ENCODE measurements at places on chromosomes 12 and 14.

DNA sequence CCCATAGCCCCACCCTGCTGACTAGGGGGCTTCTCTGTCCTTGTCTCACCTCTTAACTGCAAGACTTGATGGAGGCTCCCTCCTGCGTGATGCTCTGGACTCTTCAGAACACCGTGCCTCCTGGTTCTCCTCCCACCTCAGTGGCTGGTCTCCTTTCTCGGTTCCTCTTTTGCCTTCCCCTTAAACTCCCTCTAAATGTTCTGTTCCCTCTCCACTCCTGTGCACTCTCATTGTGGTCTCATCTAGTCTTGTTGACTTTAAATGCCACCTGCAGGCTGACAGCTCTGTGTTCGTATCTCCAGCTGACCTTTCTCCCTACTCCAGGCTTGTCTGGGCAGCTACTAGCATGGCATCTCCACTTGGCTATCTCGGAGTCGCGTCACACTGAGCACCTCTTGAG, 28.3 kb downstream of the DYNC1H1 start:
- no peak for DNase-seq

DNA sequence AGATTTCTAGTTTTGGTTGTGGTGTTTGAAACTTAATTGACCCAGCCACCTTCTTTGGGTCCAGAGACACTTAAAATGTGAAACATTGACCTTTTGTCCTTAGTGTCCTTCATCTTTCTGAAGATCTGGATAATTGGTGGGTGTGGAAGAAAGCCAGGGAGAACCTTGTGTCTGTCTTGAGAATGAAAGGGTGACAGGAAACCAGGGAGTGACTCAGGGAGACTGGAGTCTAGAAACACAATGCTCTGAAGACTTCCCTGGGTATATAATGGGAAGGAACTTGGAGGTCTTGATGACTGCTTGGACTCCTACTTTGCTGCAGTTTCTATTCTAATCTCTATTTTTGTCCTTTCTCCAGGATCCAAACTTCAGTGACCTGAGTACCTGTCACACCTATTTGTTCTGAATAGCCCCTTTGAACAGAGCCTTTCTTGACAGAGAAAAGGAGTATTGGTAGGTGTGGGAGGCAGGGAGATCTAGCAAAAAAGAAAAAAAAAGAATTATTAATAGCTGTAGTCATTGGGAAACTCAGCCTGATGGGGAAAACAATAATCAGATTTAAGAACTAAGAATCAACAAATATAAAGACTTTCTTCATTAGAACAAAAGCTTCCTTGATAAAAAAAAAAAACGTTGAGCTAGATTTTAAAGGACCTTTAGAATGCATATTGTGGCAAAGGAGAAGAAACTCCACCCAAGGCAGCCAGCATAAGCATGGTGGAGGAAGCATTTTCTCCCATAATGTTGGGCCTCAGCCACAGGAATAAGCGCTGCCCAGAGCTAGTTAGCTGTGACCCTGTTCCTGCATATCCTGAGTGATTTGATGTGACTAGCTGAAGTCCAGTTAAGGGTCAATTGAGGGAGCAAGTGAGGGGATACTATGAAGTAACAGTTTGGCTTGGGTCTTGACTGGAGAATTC, 77.9 kb upstream of the HOXC13 start:
- no peak for DNase-seq

- no peak for DNase-seq
Observed at GRCh38 chr14:71139294-71139946, 232.2 kb downstream of the PCNX1 start.

- DNase-seq = no peak
Observed at GRCh38 chr12:15693228-15693911, 95.8 kb downstream of the EPS8 start.

- no peak for DNase-seq
Observed at GRCh38 chr14:90556012-90556477, 159.2 kb downstream of the CALM1 start.

GRCh38 chr12:76919383-76920171, 40.8 kb upstream of the CSRP2 start:
- peak; percentile 31 for DNase-seq

DNA sequence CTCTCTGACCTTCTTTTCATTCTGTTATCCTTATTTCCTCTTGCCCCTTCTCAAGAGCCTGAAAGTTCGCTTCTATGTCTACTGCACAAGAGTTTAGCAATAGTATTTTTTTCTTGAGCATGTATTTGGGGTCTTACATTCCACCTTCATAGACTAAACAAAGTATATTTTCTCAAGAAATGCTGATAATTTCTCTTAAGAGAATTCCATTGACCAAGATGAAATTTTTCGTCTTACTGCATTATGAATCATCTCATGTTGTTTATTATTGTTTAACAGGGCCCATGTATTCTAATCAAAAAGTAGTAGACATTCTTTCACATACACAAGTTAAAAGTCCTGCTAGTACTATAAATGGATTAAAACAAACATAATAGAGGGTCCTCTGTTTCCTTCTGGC, 219.3 kb downstream of the C12orf50 start:
- DNase-seq = no peak

DNA sequence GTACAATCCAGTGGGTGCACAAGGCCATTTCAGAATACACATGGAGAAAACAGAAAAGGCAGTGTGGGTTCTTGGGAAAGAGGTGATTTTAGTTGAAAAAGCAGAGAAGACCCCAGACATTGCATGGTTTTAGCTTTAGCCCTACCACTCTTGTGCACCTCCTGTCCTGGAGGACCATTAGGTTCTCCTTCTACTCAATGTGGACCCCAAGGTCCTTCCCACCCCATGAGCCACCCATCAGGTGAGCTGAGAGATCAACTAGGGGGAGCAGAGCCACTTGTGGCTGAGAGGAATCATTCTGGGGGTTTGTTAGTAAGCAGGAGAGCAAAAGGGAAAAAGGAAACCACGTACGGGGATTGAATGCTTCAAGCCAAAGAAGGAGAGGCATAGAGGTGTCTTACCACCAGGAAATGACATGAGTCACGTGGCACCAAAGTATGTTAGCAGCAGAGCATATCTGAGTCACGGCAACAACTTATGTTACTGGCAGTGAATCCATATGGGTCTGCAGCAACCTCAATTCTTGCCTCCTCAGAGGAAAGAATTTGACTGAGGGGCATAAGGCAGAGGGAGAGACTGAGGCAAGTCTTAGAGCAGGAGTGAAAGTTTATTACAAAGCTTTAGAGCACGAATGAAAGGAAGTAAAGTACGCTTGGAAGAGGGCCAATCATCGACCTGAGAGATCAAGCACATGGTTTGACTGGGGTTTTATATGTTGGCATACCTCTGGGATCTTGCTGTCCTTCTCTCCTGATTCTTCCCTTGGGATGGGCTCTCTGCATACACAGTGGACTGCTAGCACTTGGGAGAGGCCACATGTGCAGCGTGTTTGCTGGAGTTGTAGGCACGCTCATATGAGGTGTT, 73.9 kb downstream of the HSD17B6 start:
- no peak for DNase-seq

DNA sequence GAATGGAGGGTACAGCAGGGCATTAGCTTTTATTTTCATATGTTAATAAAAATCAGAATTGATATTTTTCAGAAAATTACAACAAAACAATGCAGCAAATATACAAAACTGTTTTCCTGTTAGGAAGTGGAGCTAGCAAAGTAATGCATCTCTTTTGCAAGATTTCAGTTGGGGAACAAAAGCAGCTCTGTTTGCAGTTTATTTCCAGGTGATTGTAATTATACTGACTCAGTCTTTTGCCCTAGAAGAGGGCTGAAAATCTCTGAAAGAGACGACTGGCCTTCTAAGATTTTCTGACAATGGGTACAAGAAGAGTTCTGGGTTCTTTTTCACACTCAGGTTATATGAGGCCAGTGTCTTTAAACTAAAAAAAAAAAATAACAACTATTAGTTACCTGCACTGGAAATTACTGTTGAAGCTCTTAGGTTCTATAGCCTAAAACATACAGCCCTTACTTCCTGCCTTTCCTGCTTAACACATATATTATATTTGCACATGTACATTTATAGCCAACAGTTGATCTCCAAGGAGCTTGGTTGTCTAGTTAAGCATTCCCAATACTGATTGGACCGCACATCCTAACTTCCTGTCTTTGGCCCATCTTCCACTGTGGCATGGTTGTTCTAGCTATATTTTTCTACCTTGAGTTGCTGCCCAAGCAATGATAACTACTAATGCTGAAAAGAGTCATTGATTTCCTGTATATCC, 199.1 kb upstream of the KRR1 start:
- no peak for DNase-seq

- DNase-seq = no peak
Observed at GRCh38 chr12:132660996-132661395, 26.1 kb downstream of the POLE start.

DNA sequence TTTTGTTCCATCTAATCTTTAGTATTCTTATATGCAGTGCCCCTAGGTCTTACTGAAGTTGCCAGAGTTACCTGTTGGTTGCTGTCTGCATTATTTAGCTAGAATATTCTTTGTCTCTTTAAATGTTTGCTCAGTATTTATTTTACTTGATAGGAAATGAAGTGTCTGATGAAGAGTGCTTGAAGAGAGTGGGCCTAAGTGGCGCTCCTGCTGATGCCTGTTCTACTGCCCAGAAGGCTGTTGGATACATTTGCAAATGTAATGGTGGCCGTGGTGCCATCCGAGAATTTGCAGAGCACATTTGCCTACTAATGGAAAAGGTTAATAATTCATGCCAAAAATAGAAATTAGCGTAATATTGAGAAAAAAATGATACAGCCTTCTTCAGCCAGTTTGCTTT, 18.9 kb downstream of the CMAS start:
- DNase-seq = peak; percentile 6

DNA sequence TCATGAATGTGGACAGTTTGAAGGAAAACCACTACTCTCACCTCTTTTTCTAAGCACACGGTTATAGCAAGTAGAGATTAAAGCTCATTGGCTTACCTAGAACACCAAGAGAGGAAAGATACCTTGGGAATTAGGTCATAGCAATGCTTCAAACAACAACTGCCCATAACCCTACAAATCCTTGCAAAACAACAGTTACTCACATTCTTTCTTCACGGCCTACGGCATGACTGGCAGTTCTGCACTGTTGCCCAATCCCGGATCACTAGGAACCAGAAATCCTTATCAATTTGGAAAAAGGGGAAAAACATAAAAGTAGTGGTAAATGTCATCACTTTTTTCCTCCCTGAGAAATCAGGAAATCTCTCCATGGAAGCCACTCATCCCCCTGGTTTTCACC, 9.6 kb upstream of the ISM2 start:
- no peak for DNase-seq

DNA sequence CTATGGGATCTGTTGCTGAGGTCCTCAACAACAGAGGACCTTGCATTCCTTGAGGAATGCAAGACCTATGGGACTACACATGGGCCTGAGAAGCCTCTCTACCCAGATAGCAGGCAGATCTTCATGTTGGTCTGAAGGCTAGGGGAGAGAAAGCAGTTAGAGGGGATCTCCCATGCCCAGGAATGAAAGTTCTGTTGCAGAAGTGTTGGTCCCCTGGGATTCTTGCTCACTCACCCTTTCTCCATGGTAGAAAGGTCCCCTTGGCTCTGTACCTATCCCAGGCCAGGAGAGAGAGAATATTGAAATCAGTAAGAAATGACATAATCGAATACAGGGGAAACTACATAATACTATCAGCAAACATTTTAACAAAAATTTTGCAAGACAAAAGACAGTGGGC, 16.5 kb upstream of the KLRC1 start:
- no peak for DNase-seq

- no peak for DNase-seq
Observed at GRCh38 chr14:94043756-94044475, 17.8 kb downstream of the OTUB2 start.

DNA sequence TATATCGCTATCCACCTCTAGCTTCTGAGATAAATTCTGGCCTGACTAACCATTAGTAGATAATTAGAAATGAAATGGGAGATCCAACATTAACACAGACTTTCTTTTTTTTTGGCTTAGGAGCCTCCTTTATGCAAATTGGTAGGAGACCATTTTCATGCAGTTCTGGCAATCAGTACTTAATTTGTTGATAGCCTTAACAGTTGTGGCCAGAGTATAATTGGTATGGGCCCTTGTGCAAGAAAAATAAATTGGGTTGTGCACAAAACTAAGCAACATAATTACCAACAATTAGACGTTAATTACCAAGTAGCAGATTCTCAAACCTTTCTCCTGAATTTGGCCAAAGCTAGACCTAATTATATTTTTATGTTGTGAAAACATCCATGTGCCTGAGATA, 111.0 kb downstream of the MGAT4C start:
- DNase-seq = peak; percentile 74

- no peak for DNase-seq
Observed at GRCh38 chr12:107859367-107859766, 84.9 kb downstream of the ASCL4 start.

DNA sequence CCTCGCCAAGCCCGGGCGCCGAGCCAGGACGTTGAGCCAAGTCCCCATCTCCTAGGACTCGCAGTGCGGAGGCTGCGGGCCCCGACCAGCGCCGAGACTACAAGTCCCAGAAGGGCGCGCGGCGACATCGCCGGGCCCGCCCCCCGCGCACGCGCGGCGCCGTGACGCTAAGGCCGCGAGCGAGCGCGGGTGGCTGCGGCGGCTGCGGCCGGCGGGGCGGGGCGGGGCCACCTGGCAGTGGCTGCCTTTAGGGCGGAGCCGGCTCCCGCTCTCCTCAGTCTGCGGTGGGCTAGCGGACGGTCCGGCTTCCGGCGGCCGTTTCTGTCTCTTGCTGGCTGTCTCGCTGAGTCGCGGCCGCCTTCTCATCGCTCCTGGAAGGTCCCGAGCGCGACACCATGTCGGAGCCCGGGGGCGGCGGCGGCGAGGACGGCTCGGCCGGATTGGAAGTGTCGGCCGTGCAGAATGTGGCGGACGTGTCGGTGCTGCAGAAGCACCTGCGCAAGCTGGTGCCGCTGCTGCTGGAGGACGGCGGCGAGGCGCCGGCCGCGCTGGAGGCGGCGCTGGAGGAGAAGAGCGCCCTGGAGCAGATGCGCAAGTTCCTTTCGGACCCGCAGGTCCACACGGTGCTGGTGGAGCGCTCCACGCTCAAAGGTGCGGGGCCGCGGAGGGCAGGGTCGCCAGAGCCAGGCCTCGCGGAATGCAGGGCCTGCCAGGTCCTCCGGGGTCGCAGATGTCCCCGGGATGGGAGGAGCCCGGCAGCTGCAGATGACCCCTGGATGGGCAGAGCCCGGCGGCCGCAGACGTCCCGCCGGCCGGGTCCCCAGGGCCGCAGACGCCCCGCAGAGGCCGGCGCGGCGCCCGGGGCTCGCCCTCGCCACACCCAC, at the start of gene DYNC1H1:
Gene DYNC1H1 (plus strand): TSS at position 277 of the 884 bp plus-strand sequence. CDS start 119 bp downstream, at position 396.
- DNase-seq = peak; percentile 98

- no peak for DNase-seq
Observed at GRCh38 chr12:80154261-80154660, 54.9 kb downstream of the OTOGL start.

GRCh38 chr14:36981832-36982529, 190.4 kb downstream of the SLC25A21 start:
- no peak for DNase-seq

DNA sequence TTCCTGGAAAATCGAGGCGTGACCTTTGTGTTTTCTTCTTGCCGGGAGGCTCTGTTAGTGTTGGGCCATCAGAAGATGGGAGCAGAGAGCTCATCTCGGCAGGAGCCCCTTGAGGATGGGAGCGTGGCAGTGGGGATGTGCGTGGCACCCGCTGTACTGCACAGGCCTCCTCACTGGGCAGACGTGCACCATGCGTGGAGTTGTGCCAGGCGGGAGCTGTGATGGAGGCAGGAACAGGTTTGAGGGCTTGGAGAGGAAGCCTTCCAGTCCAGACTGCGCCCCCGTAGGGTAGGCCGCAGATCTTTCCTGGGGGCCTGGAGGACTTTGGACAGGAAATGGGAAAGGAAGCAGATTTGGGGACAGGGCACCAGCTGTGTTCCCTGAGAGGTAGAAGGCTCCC, 197.5 kb downstream of the TSPAN9 start:
- no peak for DNase-seq

Measured in NCI-H1105 (cell line).